ENCODE measurements at places on chromosomes 7 and 10.
A peak's percentile ranks its signal among the peaks of the same experiment; 100 is the strongest.

DNA sequence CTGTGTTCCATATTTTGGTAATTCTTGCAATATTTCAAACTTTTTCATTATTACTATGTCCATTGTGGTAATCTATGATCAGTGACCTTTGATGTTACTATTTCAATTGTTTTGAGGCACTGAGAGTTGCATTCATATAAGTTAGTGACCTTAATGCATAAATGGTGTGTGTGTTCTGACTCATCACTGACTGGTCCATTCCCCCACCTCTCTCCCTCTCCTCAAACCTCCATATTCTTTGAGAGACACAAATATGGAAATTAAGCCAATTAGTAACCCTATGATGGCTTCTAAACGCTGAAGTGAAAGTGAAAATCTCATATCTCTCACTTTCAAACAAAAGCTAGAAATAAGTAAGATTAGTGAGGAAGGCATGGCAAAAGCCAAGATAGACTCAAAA is 739.6 kb downstream of the CCSER2 start:
- no peak for DNase-seq

- no peak for DNase-seq
These were observed 7.5 kb upstream of the KLF14 start for GRCh38 chr7:130741331-130741995.

- no peak for DNase-seq
These were observed 148.7 kb downstream of the C7orf25 start for GRCh38 chr7:42763137-42763551.

- DNase-seq, result no peak
These were observed 128.8 kb downstream of the PPP1R17 start for GRCh38 chr7:31815796-31816195.

DNA sequence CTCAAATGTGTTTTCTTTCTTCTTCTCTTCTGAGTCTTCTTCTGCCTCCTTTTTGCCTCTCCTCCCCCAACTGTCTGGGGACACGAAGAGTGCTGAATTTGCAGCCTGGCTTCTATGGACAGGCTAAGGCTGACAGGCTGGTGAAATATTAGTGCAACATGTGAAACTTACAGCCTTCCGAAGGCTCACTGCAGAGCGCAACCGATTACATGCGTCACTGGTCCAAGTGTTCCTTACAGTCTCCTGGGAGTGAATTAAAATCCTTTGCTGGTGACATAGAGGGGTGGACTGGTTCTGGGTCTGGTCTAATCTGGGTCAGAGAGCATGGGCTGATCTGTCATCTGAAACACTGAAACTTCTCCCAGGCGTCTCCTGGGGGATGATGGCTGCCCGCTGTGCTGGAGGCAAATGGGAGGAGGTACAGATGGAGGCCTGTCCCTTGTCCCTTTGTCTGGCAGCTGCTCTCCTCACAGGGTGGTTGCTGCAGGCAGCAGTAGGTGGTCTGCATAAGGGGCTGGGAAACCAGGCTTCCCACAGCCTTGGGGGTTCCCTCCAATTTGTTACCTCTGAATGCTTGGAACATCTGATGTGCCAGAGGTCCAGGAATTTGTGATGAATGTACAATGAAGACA is 143.8 kb upstream of the BMPER start:
- DNase-seq, result no peak

GRCh38 chr10:112369495-112370423 is 4.2 kb upstream of the ACSL5 start:
- DNase-seq, result no peak

DNA sequence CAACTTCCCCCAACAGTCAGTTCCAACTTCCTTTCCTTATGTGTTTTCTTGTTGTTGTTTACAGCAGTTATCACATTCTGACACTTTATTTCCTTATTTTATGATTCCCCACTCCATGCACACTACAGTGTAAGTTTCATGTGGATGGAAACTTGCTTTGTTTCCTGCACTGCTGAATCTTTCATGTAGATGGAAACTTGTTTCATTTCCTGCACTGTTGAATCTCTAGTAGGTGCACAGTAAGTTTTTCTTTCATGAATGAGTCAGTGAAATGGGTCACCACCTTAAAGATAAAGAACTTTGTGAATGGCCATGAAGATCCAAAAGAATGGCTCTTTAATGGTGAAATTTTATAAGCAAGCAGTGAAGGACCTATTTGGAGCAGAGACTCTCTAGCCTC is 61.4 kb downstream of the SHOC2 start:
- no peak for DNase-seq

DNA sequence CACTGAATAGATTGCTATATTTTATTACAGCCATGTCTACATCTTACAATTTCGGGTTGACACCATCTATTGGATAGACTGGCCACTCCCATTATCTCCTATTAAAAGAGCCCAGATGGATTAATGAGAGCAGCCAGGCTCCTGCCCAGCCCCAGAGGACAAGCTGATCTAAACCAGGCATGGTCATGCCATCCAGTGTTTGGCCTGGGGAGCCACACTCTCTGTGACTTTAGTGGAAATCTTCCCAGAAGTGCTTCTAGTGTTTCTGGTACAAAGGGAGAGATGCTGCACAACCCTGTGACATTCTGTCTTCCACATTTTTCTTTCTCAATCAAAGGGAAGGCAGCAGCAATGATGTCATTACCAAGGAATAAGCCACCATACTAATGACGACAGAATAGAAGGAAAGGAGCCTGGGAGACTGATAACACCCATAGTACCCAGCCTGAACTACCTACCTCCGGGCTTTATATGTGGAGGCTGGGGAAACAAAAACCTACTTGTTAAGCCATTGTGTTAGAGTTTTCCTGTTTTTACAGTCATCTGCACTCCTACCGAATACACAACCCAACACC is 5.0 kb downstream of the NEBL start:
- no peak for DNase-seq

GRCh38 chr10:126906704-126907422 is 1.6 kb downstream of the DOCK1 start:
- DNase-seq, result no peak

DNA sequence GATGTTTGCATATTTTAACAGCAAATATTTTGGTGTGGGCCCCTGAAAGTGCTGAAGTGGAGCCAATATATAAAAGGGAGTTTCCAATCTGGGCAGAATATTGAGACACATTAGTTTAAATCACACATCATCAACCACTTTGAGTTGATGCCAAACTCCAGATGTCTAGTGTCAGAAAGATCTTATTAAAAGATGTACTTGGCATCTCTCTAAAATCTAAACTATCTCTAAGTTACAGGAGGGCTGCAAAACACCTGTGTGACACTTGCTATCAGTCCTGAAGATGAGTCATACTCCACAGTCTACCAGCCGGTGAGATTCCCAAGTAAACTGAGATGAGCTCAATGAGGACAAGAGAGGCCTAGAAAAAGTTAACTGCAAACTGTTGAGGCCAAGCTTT is 11.4 kb downstream of the JAZF1 start:
- no peak for DNase-seq

GRCh38 chr10:127935071-127935561 is 28.2 kb downstream of the PTPRE start:
- DNase-seq, result no peak

- no peak for DNase-seq
These were observed 12.9 kb downstream of the SEC31B start for GRCh38 chr10:100506596-100507356.

GRCh38 chr7:156184164-156184563 is 371.9 kb upstream of the SHH start:
- no peak for DNase-seq

DNA sequence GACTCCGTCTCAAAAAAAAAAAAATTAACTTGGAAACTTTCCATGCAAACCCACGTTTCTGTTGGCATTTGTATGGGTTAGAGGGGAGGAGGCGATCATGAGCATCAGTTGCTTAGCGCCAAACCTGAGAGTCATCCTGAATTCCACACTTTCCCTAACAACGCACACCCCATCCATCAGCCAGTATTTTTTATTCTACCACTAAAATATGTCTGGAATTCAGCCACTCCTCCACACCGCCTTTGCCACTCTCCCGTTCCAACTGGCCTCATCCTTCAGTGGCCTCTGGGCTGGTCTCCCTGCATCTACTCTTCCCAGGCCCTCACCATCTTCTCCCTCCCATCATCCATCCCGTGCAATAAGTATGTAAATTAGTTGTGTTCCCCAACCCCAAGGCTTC is 4.7 kb upstream of the LMBR1 start:
- no peak for DNase-seq

- no peak for DNase-seq
These were observed 906 bp downstream of the CDK1 start for GRCh38 chr10:60778971-60779796.

GRCh38 chr10:43420369-43421200 is 11.6 kb upstream of the HNRNPF start:
- peak; percentile 64 for DNase-seq

DNA sequence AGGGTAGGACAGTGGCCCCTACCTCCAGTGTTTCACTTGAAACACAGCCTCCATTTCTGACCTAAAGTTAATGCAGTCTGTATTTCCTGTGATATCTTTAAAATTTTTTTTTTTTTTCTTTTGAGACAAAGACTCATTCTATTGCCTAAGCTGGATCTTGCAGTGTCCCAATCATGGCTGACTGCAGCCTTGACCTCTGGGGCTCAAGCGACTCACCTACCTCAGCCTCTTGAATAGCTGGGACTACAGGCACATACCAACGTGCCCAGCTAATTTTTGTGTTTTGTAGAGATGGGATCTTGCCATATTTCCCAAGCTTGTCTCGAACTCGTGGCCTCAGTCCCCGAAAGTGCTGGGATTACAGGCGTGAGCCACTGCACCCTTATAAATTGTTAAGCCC is 16.7 kb upstream of the MGAM2 start:
- DNase-seq, result no peak

- no peak for DNase-seq
These were observed 131.9 kb downstream of the SRPK2 start for GRCh38 chr7:105256761-105257231.

GRCh38 chr10:106832846-106833245 is 331.7 kb downstream of the SORCS1 start:
- no peak for DNase-seq

GRCh38 chr7:74495112-74496086 is 41.7 kb downstream of the GTF2IRD1 start:
- no peak for DNase-seq

GRCh38 chr7:99788554-99788953 is 4.6 kb upstream of the CYP3A4 start:
- DNase-seq, result no peak

- DNase-seq, result no peak
These were observed 34.7 kb downstream of the HYCC1 start for GRCh38 chr7:22979251-22979650.

DNA sequence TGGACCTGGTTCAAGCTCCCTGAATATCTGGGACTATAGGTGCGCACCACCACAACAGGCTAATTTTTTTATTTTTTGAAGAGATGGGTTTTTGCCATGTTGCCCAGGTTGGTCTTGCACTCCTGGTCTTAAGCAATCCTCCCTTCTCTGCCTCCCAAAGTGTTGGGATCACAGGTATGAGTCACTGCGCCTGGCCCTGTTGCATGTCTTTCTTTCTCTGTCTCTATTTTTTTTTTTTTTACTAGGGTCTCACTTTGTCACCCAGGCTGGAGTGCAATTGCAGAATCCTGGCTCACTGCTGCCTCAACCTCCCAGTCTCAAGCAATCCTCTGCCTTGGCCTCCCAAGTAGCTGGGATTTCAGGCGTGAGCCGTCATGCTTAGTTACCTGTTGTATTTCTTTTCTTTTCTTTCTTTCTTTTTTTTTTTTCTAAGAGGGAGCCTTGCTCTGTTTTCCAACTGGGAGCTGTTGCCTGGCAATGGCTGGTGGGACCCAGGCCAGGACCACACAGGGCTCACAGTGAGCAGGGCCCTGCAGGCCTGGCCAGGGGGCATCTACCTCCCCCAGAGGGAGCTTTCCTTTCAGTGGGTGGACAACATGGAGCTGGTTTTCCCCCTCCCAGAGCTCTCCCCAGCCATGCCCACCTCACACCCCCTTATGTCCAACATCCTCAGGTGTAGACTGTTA is 6.0 kb downstream of the MYL7 start:
- no peak for DNase-seq

DNA sequence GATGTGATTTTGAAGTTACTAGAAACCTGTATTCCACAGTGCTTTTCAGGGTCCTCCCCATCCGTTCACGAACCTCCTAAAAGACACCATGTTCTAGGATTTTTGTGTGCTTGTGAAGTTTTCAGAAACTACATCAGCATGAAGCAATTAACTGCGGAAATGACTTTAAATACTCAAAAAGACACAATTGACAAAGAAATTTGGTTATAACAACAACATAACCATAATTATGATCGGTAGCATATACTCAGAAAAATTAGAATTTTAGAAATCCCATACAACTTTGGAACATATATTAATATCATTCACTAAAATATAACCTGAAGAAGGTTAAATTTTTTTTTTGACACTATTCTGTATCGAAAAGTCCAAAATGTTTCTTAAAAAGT is 43.8 kb upstream of the FAM20C start:
- DNase-seq, result no peak

- DNase-seq, result no peak
These were observed 11.0 kb upstream of the NDUFB2 start for GRCh38 chr7:140685407-140686087.

DNA sequence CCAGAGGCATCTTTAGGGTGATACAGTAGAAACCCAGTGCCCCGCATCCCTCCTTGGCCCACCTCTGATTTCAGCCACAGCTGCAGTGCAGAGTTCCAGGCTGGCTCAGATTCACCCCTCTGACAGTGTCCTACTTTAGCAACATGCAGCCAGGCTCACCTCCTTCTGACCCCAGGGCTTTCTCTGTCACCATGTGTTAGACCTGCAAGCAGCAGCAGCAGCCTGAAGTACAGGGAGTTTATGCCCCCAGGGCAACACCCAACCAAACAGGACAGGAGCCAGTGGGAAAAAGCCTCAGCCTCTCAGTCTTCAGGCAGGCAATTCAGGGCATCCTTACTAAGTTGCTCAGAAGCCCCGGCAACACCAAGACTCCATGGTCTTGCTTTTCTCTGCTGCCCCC is 109.0 kb upstream of the PLXNA4 start:
- no peak for DNase-seq

- DNase-seq, result no peak
These were observed 56.4 kb downstream of the NCAPG2 start for GRCh38 chr7:158648168-158648567.

DNA sequence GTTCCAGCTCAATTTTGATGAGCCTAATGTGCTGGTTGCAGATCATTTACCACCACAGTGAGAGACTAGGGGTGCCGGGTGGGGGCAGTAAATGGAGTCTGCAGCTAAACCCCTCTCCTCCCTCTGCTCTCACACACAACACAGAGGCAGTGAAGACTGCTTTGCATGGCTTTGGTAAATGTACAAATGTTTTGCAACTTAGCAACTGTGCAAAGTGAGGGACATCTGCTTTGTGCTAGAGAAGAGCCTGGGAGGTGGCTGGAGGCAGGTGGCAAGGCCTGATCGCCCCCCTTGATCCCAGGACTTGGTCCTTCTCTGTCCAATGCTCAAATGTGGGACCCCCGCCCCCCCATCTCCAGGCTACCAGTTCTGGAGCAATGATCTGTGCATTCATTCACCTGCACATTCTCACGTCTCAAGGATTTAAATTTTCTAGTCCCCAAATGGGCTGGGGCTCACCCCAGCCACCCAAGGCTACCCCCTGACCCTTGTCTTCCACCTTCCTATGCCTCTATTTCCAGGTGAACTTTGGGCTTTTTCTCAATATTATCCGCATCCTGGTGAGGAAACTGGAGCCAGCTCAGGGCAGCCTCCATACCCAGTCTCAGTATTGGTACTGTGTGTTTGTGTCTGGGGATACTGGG is 11.6 kb downstream of the GHRHR start:
- no peak for DNase-seq

GRCh38 chr10:20094226-20094976 is 278.2 kb downstream of the PLXDC2 start:
- DNase-seq, result no peak

GRCh38 chr10:129339841-129340240 is 127.2 kb upstream of the MGMT start:
- no peak for DNase-seq

- no peak for DNase-seq
These were observed 154.1 kb downstream of the C10orf105 start for GRCh38 chr10:71565284-71566000.

All from T-helper 17 cell (primary cell).